ENCODE measurements at places on chromosomes 7 and 10.

GRCh38 chr7:37942934-37943610 lies 22.6 kb downstream of the EPDR1 start:
- peak; percentile 81 for DNase-seq

- peak; percentile 88 for DNase-seq
Observed at GRCh38 chr7:118214051-118214832, 10.3 kb upstream of the ANKRD7 start.

- DNase-seq, result no peak
Observed at GRCh38 chr10:50152792-50153272, 85.1 kb downstream of the WASHC2A start.

GRCh38 chr7:151456782-151457181 lies 16.8 kb upstream of the CRYGN start:
- no peak for DNase-seq

GRCh38 chr7:47080816-47081215 lies 501.1 kb downstream of the TNS3 start:
- DNase-seq, result no peak

DNA sequence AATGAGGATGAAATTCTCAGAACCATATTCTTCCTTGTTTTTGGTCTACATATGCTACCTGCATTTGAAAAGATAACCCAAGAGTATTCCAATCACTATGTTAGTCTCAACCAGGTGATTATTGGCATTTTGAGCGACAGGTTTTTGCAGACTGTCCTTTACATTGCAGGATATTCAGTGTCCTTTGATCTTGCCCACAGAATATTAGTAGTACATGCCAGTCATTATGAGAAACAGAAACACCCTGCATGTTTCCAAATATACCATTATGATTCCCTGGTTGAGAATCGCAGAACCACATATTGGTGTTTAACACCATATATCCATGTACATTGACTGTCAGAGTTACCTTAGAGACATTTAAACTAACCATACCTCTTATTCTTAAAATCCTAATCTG lies 30.6 kb downstream of the TMEM243 start:
- DNase-seq, result no peak

DNA sequence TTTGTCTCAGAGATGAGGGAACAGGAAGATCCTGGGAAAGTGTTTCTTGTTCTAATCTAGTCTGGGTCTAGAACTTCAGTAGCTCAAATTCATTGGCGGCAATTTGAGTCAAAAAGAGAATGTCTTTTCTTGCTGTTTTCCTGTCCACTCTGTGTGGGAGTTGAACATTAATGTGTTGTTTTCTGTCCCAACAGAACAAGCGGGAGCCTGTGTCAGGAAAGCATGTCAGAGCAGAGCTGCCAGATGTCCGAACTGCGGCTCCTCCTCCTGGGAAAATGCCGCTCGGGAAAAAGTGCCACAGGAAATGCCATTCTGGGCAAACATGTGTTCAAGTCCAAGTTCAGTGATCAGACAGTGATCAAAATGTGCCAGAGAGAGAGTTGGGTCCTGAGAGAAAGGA lies 16.0 kb downstream of the GIMAP8 start:
- DNase-seq, result no peak

DNA sequence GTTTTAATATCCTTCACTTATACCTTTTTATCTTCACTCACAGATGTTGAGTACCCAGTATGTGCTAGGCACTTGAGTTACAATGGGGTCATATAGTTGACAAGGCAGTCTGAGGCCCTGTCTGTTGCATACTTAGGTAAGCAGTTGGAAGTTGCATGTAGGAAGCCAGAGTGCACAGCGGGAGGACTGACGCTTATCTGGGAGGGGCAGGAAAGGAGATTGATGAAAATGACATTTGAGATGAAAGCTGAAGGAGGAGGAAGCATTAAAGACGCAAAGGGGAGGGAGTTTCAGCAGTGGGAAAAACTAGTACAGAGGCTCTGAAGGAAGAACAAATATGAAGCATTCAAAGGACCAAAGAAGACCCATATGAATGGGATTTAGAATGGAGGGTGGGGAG lies 266.2 kb downstream of the HTR7 start:
- no peak for DNase-seq

DNA sequence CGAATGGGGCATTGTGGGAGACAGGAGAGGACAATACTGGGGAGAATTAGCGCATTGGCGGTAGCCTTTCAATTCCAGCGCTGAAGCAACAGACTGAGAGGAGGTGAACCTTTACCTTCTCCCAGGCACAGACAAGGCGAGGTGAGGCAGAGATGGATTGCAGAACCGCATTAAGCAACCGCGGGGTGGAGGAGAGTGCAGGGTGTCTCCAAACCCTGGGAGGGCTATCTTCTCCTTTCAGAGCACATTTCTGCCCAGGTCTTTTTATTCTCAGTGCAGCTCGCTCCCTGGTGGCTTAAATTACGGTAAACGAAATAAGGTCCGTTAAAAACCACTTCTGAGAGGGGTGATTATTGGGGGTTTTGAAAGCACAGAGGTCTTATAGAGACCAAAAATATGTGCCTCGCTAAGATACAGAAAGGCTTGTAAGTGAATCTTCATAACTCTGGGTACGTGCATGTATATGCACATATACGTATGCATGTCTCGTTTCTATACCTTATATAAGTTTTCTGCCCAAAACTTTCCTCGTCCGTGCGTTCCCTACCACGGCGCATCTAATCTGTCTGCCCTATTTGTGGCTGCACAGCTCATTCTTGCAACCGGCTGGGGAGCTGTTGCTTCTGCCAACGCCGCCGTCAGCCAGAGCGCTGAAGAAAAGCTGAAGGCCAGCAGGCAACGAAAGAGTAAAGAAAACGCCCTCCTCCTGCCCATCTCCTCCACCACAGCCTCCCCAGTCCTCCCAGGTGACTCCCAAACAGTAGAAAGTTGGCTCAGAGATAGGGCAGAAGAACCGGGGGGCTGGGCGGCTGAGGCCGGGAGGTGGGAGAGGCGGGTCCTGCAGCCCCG lies 895 bp upstream of the ZNF804B start:
- peak; percentile 67 for DNase-seq

GRCh38 chr7:35251606-35252310 lies 2.1 kb downstream of the TBX20 start:
- no peak for DNase-seq

- no peak for DNase-seq
Observed at GRCh38 chr10:110617425-110618229, 26.5 kb upstream of the RBM20 start.

DNA sequence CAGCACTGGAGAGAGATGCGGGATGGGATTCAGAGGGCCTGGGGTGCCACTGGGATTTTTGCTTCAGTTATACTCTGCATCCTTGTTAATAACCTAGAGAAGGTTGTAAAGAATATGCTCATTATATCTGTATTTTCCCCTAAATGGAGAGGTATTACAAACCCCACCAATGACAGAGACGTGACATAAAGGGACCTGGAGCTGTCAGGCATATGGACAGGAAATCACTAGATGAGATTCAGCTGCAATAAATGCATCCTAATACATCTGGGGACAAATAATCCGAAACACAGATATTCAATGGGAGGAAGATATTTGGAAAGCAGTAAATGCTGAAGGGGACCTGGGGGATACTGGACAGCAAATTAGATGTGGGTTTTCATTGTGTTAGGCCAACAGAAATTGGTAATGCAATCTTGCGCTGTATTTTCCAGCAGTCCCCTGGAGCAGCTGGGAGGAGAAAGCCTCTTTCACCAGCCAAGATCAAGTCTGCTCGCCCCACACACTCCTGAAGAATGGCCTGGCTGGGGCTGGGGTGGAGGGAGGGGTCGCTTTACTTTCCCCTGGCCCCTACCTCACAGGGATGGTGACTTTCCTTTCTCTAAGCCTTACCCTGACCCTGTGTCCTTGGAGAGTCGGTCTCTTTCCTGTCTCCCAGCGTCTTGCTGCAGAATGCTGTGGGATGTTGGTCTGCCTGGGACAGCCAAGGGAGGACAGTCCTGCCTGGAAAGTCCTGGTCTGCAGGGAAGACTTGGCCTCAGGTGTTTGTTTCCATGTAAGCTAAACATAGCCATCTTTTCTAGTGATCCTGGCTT lies 653.8 kb downstream of the LRMDA start:
- peak; percentile 76 for DNase-seq

DNA sequence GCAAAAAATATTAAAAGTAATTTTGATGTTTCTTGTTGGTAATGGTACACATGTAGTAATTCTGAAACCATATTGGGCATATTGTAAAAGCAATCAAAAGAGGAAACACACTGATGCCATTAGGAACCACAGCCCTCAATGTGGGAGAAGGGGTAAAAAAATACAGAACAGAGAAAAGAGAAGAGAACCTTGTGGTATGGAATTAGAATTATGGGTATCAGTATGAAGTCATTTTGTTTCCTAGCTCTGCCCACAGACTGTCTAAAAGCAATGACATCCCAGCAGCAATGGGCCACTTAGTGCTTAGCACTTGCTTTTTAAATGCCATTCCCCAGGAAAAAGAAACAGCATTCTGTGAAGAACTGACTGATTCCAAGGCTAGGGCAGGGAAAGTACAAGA lies 61.5 kb downstream of the CPVL start:
- DNase-seq, result no peak

DNA sequence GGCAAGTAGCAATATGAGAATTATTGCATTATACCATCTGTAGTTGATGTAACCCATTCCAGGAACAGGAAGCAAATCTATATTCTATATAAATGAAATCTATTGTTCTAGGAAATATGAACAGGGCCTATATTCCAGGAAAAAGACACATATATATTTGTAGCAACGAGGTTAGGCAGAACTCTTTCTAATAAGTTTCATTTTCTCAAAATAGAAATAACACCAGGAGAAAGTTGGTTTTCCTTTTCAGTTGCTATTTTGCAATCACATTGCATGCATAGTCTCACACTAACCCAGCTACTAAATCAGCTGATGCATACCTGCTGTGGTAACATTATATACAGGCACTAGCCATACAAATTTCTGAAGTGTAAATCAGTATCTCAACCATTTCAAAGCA lies 6.2 kb upstream of the IFIT2 start:
- DNase-seq, result no peak

GRCh38 chr7:82705517-82706260 lies 262.1 kb upstream of the CACNA2D1 start:
- DNase-seq, result no peak

DNA sequence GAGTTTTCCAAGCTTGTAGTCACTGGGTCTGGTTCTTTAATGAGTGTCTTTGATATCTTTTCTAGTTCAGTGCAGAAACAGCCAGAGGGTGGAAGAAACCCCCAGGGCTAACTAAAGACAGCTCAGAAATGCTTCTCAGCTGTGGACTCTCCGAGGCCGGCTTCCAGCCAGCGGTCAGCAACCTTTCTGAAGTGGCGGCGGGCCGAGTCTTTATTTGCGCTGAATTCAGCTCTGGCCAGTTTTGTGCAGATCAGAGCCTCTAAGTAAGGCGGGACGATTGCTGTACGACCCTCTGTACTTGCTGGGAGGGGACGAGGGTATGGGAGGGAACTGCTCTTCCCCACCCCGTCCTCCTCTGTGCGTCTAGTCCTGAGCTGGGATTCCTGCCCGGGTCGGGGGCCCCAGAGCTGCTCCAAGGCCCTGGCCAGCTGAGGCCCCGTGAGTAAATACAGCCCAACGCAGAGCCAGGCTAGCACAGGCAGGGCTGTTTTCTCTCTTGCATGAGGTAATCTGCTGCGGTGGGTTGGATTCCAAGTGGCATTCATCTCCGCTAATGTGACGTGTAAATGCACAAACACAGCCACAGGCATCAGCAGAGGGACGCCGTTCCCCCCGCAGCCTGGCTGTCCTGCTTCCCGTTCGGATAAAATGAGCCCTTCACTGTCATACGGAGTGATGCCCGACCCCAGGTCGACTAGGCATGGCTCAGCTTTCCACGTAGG lies 159.8 kb downstream of the PIP4K2A start:
- peak; percentile 90 for DNase-seq

DNA sequence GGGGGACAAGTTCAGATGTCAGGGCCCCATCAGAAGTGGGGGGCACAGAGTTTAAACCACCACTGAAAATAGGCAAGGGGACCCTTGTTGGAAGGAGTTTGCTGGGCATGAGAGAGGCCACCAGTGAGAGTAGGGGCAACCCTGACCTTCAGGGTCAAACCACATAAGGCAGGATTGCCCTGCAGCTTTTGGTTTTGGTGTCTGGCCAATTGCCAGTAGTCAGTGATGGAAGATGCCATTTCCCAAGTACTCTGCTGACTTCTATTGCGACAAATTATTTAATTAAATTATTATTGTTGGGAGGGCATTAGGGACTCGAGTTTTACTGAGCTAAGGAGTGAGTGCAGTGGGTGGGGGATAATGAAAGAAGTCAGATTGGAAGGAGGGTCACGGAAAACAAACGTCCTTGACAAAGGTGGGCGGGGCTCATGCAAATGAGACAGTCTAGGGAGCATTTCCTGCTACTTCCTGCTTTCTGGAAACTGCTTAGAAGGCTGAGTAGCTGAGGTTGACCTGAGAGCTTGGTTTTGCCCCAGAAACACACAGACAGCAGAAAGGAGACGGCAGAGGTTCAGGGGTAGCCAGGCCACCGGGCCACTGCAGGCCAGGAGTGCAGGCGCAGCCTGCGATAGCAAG lies 74.2 kb upstream of the ANLN start:
- no peak for DNase-seq

GRCh38 chr10:110642204-110643034 lies 1.7 kb upstream of the RBM20 start:
- no peak for DNase-seq

DNA sequence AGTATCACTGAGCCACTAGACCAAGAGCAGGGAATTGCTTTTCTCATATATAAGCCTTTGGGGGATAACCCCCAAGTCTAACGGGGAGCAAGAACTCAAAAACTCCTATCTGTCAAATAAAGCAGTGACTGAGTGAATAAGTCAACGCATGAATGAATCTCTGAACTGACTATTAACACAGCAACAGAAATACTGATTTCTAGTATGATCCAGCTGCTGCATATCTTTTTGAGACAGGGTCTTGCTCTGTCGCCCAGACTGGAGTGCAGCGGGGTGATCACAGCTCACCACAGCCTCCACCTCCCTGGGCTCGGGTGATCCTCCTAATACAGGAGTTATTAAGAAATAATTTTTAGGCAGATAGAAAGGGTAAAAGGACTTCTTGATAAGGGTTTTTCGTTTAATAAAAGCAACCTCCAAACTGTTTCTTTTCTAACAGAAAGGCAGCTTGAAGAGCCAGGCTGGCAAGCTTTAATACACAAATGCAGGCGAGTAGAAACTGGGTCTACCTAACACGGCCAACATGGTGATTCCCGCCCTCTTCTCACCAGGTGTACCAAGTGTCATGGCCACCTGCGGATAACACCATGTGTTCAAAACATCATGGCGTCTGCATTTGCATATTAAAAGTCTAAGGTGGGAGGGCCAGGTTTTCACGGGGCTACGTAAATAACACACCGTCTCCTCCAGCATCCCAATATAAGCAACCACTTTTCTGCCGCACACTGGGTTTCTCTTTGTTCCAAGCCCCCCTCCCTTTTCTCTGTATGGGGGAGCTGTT lies 631.9 kb downstream of the PARD3 start:
- DNase-seq, result no peak

GRCh38 chr7:22812353-22812752 lies 10.3 kb downstream of the TOMM7 start:
- no peak for DNase-seq

All from right forelimb (tissue), 1 donor.